ENCODE measurements at places on chromosomes 3 and 15. TPM values are rescaled to one million over a fixed set of nuclear protein-coding genes. Genes with fewer than 3 reads are reported as not detected.

DNA sequence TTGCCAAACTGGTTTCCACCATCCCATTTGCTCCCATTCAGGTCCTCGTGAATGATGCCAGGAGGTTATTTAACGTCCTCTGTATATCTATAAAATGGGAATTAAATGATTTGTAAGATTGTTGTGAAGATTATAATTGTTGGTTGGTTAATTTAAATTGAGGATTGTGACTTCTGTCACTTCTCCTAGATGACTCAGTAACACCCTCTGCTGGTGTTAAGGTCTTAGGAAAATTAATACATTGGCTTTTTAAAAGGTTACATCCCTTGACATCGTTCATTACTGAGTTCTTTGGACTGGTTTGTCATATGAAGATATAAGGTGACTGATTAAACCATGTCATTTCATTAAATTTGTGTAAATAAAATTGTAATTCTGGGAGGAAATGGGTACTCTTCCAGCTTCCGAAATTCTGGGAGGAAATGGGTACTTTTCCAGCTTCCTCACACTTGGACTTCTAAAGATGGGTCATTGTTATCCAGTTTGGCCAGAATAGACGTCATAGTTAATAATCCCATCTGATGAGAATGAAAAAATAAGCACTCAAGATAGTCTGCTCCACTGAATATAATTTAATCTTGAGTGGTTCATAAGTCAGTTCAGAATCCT, 33.3 kb upstream of the PAQR5 start:
- H3K36me3 ChIP-seq, result peaks cover 26% of the 10 kb centered on the region
- no peaks in the 10 kb centered on the region for H3K27me3 ChIP-seq
- no peak overlapping the region for H3K4me3 ChIP-seq

DNA sequence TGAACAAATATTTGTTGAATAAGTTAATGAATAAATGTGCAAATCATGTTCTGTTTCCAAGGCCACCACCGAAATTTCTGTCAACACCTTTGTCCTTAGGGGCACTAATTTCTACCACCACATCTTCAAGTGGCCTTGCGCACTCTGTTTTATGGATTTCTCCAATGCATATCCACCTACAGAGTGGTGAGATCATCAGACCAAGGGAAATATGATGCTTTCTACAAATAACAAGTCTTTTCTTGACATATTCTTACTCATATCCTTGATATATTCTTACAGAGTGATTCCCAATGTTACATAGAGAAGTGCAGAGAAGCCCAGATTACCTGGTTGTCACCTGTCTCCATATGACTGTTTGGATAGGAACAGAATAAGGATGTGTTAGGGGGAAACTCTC, 36.1 kb upstream of the TMCO5A start:
- no peaks in the 10 kb centered on the region for H3K27me3 ChIP-seq
- H3K36me3 ChIP-seq, result no peaks in the 10 kb centered on the region
- peaks cover 5% of the 10 kb centered on the region for H3K4me1 ChIP-seq

DNA sequence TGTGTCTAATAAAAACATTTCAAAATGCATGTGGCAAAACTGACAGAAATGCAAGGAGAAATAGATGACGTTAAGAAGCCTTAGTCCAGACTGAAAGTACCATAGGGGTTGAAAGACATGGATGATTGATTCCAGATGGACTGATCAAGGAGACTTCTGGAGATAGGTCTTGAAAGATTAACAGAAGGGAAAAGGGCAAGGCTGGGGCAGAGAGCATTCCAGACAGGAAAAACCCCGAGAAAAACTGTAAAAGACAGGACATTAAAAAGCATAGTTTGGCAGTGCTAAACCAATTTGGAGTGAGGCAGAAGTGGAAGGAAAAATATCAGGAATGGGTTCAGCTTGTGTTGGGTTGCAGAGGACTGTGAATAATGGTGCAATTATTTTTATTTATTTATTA, 375.2 kb upstream of the SGO1 start:
- H3K4me3 ChIP-seq, result no peak overlapping the region
- H3K27me3 ChIP-seq, result no peaks in the 10 kb centered on the region
- peak overlapping the region; percentile 63 for H3K27ac ChIP-seq
- DNase-seq, result no peak
- no peaks in the 10 kb centered on the region for H3K36me3 ChIP-seq

Gene ZNF620
- polyA plus RNA-seq, result 2.5 TPM

Gene FXR1
- 114 TPM for polyA plus RNA-seq

All from SK-N-SH (cell line).